ENCODE measurements at places on chromosomes 1 and 21.
A peak's percentile ranks its signal among the peaks of the same experiment; 100 is the strongest.

DNA sequence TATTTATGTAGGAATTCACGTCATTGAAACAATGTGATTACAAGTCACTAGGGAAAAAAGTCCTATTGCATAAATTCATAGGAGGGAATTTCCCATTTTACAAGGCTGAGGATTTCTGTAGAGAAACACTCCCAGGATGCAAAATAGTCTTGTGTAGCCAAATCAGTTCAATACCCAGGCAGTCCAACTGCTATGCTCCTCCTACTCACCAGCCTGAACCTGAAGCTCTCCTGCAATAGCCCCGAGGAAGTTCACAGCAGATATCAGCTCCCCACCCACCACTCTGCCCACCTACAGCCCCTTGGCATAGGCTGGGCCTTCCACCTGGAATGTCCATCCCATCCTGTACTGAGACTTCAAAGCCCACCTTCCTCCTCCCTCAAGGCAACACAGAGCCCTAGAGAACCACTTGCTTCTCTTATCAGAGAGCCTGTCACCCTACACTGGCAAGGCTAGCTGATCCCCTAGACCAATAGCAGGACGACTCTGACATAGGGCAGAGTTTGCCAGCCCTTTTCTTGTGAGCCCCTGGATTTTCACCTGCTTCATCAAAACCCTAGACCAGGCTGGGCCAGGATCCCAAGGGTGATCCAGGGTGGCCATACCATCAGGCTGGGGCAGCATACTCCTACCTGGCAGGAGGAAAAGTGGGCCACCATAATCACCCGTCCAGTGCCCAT is 1.5 kb downstream of the LSS start:
- peak; percentile 18 for DNase-seq

- peak; percentile 38 for DNase-seq
Measured at GRCh38 chr1:145927916-145928643, 796 bp upstream of the RBM8A start.

- DNase-seq: no peak
Measured at GRCh38 chr1:219550201-219550600, 62.7 kb downstream of the ZC3H11B start.

DNA sequence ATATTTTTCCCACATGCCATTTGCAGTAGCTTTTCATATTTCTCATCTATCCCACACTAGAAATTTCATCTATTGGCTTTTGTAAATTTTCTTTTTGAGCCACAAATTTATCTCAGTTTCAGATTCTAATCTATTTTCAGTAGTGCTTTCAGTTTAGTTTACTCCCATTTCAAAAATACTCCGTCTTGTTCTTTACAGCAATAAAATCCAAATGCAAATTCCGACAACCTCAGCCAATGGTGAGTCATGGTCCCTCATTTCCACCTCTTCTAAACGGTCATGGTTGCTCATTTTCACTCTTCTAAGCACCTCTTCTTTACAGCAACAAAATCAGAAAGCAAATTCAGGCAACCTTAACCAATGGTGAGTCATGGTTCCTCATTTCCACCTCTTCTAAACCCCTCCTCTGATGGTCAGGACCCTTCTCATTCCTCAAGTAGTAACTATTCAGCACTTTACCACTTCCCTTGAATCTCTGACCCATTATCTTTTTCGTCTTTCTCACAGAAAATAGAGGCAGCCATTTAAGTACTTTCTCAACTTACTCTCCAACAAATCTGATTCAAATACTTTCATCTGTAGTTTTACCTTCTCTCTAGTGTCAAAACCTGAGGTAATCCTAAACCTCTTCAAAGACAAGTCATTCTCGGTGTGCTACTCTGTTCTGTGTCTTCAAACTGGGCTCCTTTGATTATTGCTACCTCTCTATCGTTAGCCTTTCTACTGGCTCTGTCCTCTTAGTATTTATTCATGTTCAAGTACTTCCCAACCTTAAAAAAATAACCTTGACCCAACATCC is 34.4 kb downstream of the C21orf91 start:
- DNase-seq: peak; percentile 27

DNA sequence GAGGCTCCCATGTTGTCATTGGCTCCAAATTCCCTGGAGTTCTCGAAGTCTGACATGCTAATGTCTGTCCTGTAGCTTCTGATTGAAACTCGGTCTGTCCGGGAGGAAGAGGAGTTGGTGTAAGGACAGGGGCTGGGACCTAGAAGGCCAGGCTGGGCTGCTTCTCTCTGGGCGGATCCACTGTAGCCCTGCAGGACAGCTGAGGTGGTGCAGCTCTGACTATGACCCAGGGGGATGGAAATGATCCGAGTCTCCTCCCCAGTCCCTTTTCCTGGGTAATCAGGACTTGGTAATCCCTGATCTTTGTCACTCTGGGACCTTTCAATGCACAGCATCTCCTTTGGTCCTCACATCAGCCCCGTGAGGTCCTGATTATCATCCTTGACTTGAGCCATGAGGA is 10.0 kb upstream of the FCMR start:
- peak; percentile 25 for DNase-seq

- DNase-seq: peak; percentile 26
Measured at GRCh38 chr1:89844241-89844807, 23.5 kb downstream of the LRRC8D start.

GRCh38 chr1:157472959-157473358 is 79.4 kb downstream of the FCRL5 start:
- no peak for DNase-seq

- peak; percentile 80 for DNase-seq
Measured at GRCh38 chr1:33470495-33471012, 1.9 kb upstream of the ZSCAN20 start.

DNA sequence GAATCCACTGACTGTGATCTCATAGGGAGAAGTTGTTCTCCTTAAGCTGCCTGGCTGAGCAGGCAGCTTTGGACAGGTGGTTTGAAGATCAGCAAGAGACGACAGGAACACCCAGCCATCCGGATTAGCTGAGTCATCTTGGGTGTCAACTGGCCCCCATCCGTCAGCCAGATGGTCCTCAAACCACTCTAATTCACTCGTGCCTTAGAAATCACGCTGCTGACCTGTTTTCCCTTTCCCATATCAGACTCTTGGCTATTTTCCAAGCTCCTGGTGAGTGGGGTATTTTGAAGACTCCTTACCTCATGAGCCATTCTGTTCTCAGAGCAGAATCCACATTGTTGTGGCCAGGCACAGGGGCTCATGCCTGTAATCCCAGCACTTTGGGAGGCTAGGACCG is 149.1 kb upstream of the L1TD1 start:
- DNase-seq: no peak

- peak; percentile 84 for DNase-seq
Measured at GRCh38 chr1:107358619-107359327, 217.9 kb downstream of the NTNG1 start.

DNA sequence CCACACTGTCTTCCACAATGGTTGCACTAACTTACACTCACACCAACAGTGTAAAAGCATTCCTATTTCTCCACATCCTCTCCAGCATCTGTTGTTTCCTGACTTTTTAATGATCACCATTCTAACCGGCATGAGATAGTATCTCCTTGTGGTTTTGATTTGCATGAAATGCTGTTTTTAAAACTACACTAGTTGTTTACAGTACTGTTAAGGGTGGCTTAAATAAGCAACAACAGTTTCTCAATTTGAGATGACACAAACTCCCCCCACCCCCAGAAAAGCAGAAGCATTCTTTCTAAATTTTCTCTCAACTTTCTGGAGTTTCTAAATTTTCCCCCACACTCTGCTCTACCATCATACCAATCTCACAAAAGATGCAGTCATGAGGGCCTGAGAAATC is 7.1 kb upstream of the SLAMF7 start:
- DNase-seq: no peak

DNA sequence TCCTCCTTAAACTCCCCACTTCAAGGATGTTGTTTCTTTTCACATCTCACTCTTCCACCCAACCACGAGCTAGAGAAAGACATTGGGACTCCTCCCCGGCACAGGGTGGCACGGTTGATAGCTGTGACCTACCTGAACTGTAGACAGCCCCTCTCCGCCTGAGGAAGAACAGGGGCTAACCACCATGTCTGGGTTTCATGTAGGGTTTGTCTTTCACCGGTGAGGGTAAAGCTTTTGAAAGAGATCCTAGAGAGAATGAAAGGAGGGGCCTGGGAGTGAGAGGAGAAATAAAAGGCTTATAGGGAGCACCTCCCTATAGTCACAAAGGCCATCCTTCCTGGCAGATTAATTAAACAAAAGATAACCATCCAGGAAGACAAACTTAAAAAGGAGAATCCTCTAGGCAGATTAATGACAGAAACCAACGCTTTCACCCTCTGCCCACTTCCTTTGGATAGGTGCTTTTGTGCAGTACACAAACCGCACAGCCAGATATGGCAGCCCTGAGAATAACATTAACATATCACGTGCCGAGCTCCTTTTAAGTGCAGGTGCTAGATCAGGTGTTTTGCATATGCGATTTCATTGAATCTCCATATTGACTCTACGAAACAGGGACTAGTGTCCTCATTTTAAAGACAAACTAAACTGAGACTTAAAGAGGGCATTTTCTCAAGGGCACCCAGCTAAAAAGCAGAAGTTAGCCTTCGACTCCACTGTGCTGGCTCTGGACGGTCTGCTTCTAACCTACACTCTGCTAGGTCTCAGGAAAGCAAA is 178.1 kb upstream of the RUNX1 start:
- DNase-seq: peak; percentile 98
